Pulmonary artery endothelial cell (primary cell): ENCODE measurements at places on chromosomes 1 and 21.

DNA sequence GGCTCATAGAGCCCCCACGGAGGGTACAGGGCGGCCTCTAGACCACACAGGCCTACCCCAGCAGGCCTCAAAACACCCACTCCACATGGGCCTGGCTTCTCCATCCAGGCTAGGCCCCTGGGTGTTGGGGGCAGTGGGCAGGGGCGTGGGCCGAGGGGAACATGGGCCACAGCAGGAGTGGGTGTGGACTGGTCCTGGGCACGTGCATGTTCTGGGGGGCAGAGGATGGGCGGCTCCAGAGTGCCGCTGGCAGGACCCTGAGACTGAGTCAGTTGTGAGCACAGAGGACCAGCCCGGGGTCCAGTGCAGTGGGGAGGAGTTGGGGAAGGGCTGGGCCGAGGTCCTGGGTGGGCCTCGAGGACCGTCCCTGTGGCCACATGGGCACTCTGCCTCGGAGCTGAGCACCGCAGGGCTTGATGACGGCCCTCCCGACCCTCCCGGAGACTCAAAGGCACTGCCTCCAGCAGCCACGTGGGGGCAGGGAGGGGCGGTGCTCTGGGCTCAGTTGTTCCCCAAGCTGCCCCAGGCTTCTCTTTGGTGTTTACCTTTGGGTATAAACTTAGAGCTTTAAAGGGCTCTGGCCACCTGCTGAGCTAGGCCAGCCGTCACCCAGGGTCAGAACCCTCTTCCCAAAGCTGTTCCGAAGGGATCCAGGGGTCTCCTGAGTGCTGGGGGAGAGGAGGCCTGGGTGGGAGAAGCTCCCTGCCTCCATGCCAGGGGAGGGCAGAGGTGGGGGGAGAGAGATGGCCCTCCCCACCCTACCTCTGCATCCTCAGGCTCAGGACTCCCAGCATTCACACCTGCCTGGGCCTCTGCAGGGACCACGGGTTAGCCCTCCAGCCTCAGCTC lies 79.9 kb downstream of the MORN1 start:
- no peak for DNase-seq

DNA sequence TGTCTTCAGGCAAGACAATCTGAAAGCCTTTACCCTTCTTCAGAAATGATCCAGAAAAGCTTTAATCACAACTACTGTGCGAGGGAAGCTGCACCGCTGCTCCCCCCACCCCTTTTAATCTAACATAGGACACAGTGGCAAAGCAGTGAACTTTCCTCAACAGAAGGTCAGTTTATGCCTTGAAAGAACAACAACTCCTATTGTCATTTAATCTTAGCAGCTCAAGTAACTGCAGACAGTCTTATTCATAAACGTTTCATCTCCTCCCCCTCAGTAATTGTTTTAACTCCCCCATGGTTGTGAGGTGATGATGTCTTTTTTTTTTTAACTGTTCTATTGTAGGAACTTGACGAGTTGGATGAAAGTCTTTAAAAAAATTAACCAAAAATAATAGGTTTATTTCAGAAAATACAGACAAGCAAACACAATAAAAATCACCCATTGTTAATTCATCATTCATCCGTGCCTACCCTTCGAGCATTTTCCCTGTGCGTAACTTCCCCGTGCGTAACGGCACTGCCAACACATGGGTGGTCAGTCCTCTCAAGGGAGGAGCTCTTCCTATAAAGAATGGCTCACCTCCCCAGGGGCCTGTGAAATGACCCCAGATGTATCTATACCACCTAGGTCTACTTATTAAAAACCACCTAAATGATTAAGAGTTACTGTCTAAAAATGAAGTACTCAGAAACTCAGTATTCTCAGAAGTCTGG lies 3.3 kb upstream of the ADAR start:
- DNase-seq, result no peak

DNA sequence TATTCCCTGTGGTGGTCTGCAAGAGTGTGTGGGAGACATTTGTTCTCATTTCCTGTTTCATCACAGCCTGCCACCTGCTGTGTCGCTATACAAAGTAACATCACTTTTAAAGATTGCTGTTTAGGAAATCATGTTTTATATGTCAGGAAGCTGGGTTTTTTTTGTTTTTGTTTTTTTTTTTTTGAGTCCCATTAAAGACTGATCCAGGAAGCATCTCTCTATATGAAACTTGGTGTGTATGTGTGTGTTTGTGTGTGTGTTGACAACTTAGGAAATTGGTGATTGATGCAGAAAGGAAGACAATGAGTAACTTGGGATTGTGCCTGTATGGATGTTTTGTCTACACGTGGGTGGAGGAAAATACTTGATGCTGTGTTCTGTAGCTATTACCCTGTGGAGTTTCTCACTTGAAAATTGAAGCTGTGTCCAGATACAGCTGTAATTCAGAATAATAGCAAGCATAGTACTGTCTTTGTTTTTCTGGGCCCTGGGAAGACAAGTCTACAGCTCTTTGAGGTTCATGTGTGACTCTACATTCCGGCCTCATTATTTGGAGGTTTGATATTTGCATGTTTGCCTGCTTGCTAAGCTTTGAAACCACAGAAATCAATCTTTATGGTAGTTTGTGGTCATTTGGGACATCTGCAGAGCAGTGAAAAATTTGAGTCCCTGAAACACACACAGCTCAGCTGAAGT lies 47.9 kb downstream of the LAMC1 start:
- peak; percentile 90 for DNase-seq

- no peak for DNase-seq
Measured at GRCh38 chr1:206068314-206068713, 15.3 kb downstream of the RHEX start.

- no peak for DNase-seq
Measured at GRCh38 chr1:241542199-241542907, 10.2 kb downstream of the KMO start.

DNA sequence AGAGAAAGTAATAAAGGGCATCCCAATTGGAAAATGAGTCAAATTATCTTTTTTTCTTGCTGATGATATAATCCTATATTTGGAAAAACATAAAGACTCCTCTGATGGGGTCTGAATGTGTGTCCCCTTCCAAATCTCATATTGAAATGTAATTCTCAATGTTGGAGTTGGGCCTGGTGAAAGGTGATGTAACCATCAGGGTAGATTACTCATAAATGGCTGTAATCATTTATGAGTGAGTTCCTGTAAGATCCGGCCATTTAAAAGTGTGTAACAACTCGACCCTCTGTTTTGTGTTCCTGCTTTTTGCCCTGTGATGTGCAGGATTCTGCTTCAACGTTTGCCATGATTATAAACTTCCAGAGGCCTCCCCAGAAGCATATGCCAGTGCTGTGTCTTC lies 44.3 kb upstream of the MAP1LC3C start:
- DNase-seq, result no peak
